Stimulated activated CD8-positive, alpha-beta memory T cell treated with anti-CD3 and anti-CD28 coated beads, Interleukin-12 subunit alpha, Interleukin-12 subunit beta, amount 100 ng/mL, for 4 hours (primary cell): ENCODE measurements at places on chromosomes 11 and 22.
A peak's percentile ranks its signal among the peaks of the same experiment; 100 is the strongest.

GRCh38 chr11:69388661-69389060 lies 92.8 kb upstream of the LINC01488 start:
- DNase-seq, result no peak

DNA sequence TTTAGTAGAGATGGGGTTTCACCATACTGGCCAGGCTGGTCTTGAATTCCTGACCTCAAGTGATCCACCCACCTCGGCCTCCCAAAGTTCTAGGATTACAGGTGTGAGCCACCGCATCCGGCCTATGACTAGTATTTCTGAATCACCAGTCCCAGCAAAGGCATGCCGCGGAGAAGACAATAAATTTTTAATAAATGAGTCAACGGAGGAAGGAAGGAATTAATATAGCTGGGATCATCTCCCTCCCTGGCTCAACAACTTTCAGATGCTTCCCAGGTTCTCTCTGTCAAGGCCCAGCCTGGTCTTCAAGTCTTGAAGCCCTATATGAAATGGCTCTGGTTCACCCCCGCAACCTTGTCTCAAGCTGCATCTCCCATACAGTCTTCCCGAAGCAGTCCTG lies 45.7 kb downstream of the CYTH4 start:
- DNase-seq, result no peak

DNA sequence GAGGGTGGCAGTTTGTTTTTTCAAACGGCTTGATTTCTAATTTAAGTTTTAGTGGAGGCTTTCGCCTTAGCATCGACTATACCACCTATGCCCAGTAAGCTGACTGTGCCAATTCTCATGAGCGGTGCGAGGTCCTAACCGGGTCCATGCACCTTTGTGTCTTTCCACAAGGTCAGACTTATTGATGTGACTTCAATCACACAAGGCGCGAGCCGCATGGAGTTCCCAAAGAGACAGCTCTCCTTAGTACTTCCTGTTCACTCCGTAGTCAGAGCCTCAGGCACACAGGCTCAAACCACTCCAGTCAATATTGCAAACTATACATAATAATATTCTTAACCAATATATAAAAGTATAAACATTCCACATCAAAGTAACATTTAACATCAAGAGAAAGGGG lies 18.2 kb downstream of the ST14 start:
- no peak for DNase-seq

- no peak for DNase-seq
These were observed 13.4 kb downstream of the OR51B4 start for GRCh38 chr11:5288108-5288905.

- no peak for DNase-seq
These were observed 15.7 kb upstream of the KCNJ11 start for GRCh38 chr11:17403980-17404759.

GRCh38 chr22:44133161-44133560 lies 47.6 kb upstream of the PARVG start:
- DNase-seq, result no peak

DNA sequence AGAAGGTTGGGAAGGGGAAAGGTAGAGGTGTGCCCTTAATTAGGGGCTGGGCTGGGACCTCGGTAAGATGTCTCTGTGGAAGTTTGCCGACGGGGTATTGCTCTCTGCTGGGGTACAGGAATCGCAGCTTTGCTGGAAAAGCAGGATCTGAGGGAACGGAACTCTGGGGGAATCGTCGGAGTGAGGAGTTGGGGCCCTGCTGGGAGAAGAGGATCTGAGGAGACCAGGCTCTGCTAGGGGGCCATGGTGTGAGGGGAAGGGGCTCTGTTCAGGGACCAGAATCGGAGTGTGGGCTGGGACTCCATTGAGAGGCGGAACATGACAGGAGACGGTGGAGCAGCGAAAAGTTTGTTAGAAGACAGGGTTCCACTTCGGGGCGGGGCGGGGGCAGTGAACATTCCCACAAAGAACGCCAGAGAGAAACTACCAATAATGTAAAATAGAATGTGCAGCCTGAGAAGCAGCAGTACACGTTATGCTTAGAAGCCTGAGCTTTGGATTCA lies 456 bp downstream of the AAMDC start:
- DNase-seq, result no peak

DNA sequence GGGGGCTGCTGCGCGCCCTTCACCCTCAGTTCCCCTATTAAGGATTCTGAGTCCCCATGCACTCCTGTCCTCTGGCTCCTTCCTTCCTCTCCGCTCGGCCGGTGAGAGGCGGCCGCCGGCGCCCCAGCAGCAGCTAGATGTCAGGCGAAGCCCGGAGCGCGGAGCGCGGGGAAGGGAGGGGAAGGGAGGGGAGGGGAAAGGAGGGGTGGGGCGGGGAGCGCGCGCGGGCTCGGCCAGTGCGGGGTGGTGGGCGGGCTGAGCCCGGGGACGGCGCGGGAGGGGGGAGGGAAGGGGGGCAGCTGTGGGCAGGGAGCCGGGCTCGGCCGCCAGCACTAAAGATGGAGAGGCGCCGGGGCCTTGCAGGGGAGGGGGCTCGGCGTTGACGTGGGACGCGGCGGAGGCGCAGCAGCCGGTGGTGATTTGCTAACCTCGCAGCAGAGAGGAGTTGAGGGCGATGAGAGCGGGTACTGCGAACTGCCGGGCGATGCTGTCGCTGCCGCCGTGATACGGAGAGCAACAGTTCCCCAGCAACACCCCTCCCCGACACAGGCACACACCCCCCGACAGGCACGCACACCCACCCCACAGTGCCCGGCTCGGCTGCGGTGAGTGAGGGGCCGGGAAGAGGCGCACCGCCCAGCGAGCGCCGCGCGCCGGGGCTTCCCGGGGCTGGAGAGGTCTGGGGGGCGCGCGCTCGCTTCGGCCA lies at the start of gene ZBTB16:
ZBTB16 (plus strand) TSS at position 434 of the 706 bp plus-strand sequence. CDS start 3,590 bp downstream, outside the sequence.
- DNase-seq, result peak; percentile 42

DNA sequence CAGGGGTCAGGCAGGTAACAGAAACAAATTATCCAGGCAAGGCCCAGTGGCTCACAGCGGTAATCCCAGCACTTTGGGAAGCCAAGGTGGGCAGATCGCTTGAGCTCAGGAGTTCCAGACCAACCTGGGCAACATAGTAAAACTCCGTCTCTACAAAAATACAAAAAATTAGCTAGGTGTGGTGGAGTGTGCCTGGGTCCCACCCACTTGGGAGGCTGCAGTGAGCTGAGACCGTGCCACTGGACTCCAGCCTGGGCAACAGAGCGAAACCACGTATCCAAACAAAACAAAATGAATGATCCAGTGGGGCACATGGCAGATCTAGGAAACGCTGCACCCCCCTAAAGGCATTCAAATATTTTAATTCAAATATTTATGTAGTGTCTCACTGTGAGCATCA lies 9.9 kb downstream of the NUMA1 start:
- DNase-seq, result no peak

DNA sequence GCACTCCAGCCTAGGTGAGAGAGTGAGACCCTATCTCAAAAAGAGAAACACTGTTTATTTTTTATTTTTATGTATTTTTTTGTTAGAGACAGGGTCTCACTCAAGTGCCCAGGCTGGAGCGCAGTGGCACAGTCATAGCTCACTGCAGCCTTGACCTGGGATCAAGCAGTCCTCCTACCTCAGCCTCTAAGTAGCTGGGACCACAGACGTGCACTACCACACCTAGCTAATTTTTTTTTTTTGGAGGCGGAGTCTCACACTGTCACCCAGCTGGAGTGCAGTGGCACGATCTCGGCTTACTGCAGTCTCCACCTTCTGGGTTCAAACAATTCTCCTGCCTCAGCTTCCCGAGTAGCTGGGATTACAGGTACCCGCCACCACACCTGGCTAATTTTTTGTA lies 6.4 kb downstream of the RBX1 start:
- no peak for DNase-seq

DNA sequence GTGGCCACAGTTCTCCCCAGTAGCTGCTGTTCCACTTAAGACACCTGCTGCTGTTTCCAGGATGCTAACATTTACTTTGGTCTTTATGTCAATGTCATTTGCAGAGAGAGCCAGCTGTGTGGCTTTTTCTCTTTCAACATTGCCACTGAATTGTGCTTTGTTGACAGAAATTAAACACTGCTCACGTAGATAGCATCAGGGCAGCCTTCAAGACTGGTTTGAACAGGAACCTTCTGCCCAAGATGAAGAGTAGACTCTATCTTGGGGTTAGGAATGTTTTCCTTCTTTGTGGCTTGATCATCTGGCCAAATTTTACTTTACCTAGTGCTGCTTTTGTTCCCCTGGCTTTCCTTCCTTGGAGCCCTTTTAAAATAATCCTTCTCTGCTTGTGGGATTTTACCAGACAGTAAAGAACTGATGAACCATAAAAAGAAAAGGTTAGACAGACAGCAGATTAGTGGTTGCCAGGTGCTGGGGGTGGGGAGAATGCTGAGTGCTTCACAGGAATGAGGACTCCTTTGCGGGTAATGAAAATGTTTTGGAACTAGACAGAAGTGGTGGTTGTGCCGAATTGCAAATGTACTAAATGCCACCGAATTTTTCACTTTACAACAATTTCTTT lies 22.7 kb upstream of the XBP1 start:
- DNase-seq, result no peak

DNA sequence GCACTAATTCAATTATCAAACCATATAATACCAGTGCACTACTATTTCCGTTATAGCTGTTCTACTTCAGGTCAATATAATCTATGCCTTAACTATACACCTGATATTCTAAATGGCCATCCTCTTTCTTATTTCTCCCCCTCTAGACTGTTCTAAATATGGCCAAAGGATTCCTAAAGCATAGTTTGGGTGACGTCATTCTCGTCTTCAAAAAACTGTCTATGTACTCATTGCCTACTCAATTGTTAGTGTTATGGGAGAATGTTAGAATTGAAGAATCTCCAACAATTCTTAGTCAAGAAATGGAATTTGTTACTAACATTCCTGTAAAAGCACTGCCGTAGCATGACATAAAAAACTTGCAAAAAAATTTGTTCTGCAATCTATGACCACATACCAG lies 431.1 kb upstream of the ANO3 start:
- no peak for DNase-seq

- no peak for DNase-seq
These were observed 54.7 kb upstream of the SLC25A1 start for GRCh38 chr22:19233189-19233661.

- no peak for DNase-seq
These were observed 15.0 kb downstream of the CLDN5 start for GRCh38 chr22:19509191-19509590.

- no peak for DNase-seq
These were observed 57.1 kb upstream of the TCF20 start for GRCh38 chr22:42327462-42328129.

DNA sequence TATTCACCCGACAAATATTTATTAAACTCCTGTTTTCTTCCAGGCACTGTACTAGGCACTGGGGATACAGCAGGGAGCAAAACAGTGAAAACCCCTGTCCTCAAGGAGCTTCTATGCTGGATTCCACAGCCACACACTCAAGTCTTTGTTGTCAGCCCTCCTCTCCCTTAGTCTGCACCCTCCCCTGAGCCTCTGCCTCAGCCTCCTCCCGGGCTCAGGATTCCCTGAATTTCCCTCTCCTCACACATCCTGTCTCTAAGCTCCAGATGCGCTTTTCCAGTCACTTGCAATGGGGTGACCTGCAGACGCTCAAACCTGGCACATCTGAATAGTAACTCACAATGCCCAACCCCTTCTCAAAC lies 13.5 kb upstream of the TUB start:
- no peak for DNase-seq

DNA sequence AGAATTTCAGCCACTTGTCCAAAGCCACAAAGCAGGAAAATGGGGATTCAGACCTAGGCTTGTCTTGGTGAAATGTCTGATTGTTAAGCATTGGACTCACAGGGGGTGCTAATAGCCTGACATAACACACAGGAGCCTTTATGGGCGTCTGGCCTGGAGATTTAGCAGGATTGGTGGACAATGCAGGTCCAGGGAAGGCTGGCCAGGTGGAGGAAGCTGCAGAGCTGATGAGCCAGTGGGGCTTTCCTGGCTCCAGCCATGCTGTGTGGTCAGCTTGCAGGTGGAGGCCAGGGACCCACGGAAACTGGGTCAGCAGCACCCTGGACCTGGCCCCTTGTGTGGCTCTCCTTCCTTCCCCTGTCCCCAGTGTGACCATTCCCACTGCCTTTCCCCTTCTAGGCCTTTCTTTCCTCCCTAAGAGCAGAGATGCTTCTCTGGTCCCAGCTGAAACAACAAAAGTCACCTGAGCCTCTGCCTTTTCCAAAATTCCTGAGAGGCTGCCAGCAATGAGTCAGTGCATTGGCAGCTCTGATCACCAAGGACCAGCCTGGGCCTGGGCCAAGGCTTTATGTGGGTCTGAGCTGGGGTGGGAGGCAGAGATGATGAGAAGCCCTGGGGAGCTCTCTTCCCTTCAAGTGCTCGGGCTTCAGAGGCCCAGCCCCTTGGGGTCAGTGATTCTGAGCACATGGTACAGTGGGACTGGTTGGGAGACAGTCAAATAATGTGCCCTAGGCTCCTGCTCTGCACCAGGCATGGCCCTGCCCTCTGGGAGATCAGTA lies 85.2 kb downstream of the CCDC81 start:
- no peak for DNase-seq

DNA sequence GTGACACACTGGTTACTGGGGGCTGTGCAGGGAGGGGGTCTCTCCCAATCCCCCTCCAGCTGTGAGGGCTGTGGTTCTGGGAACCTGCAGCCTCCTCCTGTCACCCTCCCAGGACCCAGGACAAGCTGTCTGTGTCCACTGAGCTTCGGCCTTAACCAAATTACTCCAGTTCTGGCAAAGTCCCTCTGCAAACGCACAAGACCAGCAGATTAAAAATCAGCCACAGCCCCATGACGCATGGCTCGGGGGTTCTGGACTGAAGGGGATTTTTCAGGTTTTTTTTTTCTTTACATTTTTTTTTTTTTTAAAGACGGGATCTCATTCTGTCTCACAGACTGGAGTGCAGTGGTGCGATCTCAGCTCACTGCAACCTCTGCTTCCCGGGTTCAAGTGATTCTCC lies 32.2 kb upstream of the A4GALT start:
- DNase-seq, result no peak

- no peak for DNase-seq
These were observed 8.4 kb downstream of the SNX32 start for GRCh38 chr11:65842144-65842543.

- no peak for DNase-seq
These were observed 11.8 kb downstream of the IL10RA start for GRCh38 chr11:117997823-117998579.

GRCh38 chr11:96760306-96760705 lies 370.5 kb downstream of the JRKL start:
- no peak for DNase-seq

- DNase-seq, result no peak
These were observed 178.2 kb downstream of the GRIK4 start for GRCh38 chr11:120689596-120690275.

- DNase-seq, result no peak
These were observed 8.9 kb upstream of the OPCML start for GRCh38 chr11:133541021-133541719.
